ENCODE measurements at places on chromosomes 7 and 10. TPM values are rescaled to one million over a fixed set of nuclear protein-coding genes. Genes with fewer than 3 reads are reported as not detected.

DNA sequence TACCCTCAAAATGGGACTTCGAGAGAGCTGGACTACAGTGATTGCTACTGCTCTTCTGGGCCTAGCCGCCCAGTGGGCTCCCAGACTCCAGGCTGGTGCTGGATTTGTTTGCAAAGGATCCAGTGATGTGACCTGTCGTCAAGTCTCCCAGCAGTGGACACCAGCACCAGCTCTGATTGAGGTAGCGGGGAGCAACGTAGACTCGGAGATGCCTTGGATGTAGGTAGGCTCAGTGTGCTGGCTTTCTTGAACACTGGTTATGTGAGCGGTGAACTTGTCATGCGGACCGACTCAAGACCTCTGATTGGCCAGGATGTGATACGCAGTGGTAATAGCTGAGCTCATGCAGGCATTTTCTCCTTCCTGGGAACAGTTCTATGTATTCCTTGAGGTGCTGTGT, 19.4 kb downstream of the AKR1C2 start:
- no peaks in the 10 kb centered on the region for H3K36me3 ChIP-seq
- no peak overlapping the region for H3K27ac ChIP-seq
- no peak for DNase-seq
- no peaks in the 10 kb centered on the region for H3K4me1 ChIP-seq
- peaks cover 14% of the 10 kb centered on the region for H3K27me3 ChIP-seq

DNA sequence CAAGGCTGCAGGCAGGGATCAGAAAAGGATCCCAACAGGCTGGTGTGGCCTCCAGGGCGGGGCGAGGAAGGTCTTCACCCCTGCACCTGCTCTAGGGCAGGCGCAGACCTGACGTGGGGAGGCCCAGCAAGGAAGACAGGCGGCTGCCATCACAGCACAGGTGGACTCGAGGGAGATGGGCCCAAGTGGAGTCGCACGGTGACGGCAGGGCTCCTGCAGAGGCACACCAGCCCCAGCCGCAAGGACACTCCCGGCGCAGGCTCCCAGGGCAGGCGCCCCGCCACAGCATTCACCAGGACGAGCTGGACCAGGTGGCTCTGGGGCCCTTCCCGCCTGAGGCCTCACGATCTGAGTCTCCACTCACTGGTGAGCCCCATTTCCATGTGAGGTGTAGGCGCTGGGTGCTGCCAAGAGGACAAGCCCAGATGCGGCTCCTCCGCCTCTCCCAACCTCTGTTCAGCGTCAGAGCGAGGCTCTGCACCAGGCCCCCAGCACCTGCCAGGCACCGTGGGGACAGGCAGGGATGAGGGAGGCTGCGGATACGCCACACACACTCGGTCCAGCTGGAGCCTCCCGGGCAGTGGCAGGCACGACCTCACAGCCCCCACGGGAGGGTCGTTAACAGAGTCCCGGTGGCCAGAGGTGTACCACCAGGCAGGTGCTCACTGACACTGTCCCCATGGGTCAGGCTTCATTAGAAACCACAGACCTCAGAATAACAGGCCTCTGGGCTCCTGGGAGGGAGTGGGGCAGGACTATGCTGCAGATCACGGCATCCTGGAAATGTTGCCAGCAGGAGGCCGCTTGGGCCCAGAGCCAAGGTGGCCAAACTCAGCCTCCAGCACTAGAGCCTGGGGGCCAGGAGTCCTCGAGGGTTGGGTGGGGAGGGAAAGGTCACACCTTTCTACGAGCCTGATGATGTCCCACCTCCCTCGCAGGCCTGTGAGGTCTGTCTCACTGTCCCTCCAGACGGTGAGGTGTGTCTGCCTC, 111.6 kb downstream of the MAD1L1 start:
- H3K4me1 ChIP-seq = peaks cover 11% of the 10 kb centered on the region
- no peak for DNase-seq
- H3K4me3 ChIP-seq = no peak overlapping the region

GRCh38 chr7:63900394-63901203, 98.0 kb upstream of the ZNF722 start:
- no peaks in the 10 kb centered on the region for H3K36me3 ChIP-seq
- H3K27ac ChIP-seq = no peak overlapping the region
- no peaks in the 10 kb centered on the region for H3K4me1 ChIP-seq

DNA sequence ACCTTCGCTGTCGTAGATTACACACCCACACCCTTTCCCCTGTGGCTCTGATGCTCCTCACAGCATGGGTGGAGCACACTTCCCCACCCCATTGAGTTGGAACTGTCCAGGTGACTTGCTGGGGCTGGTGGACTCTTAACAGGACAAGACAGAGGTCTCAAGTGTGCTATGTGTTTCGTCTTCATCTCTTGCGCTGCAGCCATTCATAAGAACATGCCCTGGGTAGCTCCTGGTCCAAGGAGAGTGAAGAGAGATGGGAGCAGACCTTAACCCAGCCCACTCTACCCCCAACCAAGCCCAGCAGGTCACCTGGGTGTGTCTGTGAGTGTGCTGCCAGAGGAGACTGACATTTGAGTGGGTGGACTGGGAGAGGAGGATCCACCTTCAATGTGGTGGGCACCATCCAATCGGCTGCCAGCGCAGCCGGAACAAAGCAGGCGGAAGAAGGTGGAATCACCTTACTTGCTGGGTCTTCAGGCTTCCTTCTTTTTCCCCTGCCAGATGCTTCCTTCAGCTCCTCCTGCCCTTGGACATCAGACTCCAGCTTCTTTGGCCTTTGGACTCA, 112.4 kb downstream of the HTR5A start:
- H3K36me3 ChIP-seq = no peaks in the 10 kb centered on the region
- H3K27ac ChIP-seq = no peak overlapping the region
- H3K4me1 ChIP-seq = no peaks in the 10 kb centered on the region

DNA sequence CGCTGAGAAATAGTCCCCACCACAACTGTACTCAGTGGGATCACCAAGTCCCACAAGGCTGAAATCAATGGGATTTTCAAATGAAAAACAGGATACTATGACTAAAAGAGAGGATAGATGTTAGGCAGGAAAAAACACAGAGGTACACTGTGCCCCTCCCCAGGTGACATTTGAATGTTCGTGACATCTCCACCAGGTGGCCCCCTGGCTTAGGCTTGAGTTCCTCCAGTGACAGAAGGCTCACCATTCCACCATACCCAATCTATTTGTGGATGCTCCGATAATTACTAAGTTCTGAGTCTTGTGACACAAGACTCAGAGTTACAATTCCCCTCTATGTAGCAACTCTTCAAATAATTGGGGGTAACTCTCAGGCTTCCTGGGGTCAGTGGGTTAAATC, 77.5 kb upstream of the KCNMA1 start:
- H3K4me1 ChIP-seq = peaks cover 39% of the 10 kb centered on the region
- H3K4me3 ChIP-seq = no peak overlapping the region
- no peak overlapping the region for H3K27ac ChIP-seq
- no peak for DNase-seq
- no peaks in the 10 kb centered on the region for H3K36me3 ChIP-seq
- H3K27me3 ChIP-seq = no peaks in the 10 kb centered on the region

DNA sequence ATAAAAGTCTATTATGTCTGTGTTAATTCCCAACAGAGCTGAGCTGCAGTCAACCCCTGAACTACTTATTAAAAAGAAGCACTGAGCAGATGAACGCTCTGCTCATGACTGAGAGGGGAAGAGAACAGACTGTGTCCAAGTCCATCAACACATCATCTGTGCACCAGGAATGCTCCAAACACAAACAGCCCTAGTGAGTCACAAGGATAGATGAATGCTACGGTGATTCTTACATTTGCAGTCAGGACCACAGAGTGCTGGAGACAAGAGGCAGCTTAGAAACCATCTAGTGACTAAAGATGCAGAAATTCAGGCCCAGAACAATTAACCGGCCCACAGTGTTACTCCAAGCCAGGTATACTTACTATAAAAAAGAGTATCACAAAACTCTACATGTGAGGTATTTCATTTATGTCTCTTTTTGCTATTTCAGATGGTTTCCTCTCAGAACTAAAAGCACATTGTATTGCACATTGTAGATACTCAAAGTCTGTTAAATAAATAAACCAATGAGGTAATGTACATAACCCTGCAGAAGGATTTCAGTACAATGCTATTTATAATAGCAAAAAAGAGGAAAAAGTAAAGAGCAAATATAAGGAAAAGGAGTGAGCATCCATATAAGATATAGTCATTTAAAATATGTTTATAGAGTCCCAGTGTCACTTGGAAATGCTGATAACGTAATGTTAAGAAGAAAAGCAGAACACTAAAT, 159.2 kb downstream of the KCNMA1 start:
- H3K27me3 ChIP-seq = no peaks in the 10 kb centered on the region
- DNase-seq = no peak
- H3K36me3 ChIP-seq = no peaks in the 10 kb centered on the region
- H3K4me3 ChIP-seq = no peak overlapping the region

- H3K27me3 ChIP-seq = no peaks in the 10 kb centered on the region
- H3K4me3 ChIP-seq = no peak overlapping the region
- DNase-seq = no peak
- H3K36me3 ChIP-seq = peaks cover 5% of the 10 kb centered on the region
These were observed 47.4 kb downstream of the IGF2BP3 start for GRCh38 chr7:23422909-23423308.

The MRLN gene
- not detected for total RNA-seq

The NHLRC2 gene
- 36.4 TPM for total RNA-seq

Measured in osteocyte (in vitro differentiated cells).